SK-N-DZ (cell line): ENCODE measurements at places on chromosomes 12 and 14.

DNA sequence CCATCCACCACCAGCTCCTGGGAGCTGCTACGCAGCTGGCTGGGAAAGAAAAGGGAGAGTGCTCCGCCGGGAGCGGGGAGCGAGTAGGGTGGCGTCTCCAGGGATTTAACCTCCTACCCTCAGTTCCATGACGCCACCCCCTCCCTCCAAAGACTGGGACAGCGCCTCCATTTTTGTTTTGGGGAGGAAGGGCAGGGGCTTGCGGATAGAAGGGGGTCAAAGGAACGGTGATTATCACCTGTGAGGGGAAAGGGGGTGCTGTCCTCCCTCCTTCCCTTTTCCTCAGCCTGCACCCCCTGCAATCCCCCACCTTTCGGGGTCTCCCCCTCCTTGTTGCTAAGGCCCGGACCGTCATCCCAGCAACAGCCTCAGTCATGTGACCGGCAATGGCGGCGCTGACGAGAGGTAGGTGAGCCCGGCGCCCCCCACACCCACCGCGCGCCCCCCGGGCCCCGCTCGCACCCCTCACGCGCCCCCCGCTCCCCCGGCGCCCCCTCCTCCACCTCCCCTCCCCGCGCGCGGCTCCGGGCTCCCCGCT is at the start of gene DTX3:
Gene DTX3, plus strand, starts transcription at position 371 of the 538 bp plus-strand sequence. CDS start 1,694 bp downstream, outside the sequence.
- no peak for DNase-seq

GRCh38 chr12:128305336-128305892 is 38.4 kb downstream of the TMEM132C start:
- DNase-seq, result peak; percentile 42

GRCh38 chr12:8655421-8655820 is 7.2 kb downstream of the MFAP5 start:
- DNase-seq, result no peak

GRCh38 chr12:5171701-5172100 is 128.0 kb downstream of the KCNA5 start:
- peak; percentile 34 for DNase-seq

- no peak for DNase-seq
These were observed 45.6 kb downstream of the TRMT5 start for GRCh38 chr14:60935319-60935718.

DNA sequence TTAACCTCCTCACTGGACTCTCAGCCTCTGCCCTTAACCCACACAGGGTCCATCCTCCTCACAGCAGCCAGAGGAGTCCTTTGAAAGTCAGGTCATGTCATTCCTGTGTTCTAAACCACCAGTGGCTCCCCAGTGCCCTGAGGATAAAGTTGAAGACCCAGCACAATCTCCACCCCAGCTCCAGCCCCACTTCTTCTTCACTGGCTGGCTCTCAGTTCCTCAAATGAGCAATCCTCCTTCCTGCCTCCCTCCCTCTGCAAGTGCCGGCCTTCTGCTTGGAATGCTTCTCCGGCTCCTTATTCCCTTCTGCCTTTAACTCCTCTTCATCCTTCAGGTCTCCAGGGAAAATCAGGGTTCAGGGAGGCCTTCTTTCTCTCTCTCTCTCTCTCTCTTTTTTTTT is 32.0 kb upstream of the SPPL3 start:
- no peak for DNase-seq

- DNase-seq, result peak; percentile 62
These were observed 558 bp downstream of the TEX22 start for GRCh38 chr14:105398726-105399465.

DNA sequence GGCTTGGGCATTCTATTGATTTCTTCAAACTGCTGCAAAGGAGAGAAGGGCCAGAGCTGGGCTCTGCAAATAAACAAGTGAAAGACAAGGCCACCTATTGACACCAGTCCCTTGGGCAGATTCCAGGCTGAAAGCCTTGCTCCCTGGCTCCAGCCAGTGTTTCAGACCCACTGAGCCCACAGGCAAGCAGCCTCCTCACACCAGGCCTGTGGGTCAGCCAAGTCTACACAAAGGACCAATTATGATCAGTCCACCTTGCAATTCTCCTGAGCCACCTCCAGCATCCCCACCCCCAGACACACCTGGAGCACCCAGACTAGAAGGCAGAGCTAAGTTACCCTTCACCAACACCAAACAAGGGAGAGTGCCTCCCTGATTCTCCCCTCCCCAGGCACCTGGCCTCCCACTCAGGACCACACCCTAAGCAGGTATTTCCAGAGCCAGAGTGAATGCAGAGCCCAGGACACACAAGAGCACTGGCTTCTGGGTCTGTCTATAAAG is 13.8 kb downstream of the ACTN1 start:
- no peak for DNase-seq
